Activated CD4-positive, alpha-beta T cell treated with anti-CD3 and anti-CD28 coated beads, Interleukin-10, Interleukin-2, amounts not matched to agents 100 ng/mL and 50 ng/mL, durations not matched to agents 16 hours and 8 hours (primary cell): ENCODE measurements at places on chromosomes 11 and 22.
A peak's percentile ranks its signal among the peaks of the same experiment; 100 is the strongest.

DNA sequence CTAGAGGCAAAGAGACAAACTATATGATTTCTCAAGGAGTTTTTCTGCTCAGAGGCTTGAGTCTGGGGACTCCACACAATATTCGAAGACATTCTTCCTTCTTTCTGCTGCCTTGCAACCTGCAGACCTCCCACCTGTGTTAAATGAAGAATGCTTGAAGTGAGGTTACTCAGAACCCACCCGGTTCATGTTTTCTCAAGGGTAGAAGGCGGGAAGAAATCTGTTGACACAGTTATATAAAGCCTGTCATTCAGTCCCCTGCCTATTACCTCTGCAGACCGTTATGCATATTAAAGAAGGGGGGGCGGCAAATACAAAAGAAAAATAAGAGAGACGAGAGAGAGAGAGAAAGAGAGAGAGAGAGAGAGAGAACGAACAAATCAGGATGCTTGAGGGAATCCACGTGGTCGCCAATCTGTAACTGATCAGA lies 2.2 kb upstream of the KMT2A start:
- DNase-seq: no peak

- DNase-seq: no peak
Observed at GRCh38 chr11:85717429-85717828, 31.4 kb upstream of the CCDC89 start.

GRCh38 chr11:80320765-80321164 lies 879.9 kb upstream of the TENM4 start:
- DNase-seq: no peak

GRCh38 chr11:110355011-110355744 lies 58.8 kb upstream of the RDX start:
- no peak for DNase-seq

DNA sequence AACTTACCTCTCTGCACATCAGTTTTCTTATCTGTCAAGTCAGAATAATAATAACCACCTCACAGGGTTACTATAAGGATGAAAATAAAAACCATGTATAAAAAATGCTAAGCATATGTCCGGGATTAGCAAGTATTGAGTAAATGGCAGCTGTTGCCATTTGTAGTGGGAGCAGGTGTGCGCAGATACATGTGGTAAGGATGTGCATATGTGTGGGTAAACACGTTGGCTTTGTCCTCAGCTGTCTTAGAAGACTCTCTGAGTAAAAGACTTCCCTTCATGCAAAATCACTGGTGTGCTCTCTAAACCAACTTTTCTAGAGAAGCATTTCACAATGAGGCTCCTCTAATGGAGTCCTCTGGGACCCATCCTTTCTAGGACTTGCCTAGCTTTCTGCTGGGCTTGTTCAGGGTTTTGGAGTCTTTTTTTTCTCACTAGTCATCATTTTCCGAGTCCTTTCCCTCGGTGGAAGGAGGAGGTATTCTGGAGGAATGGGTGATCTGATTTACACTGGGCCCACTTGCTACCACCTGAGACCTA lies 62.4 kb downstream of the NELL1 start:
- no peak for DNase-seq

GRCh38 chr11:88529426-88529825 lies 191.9 kb upstream of the CTSC start:
- no peak for DNase-seq

DNA sequence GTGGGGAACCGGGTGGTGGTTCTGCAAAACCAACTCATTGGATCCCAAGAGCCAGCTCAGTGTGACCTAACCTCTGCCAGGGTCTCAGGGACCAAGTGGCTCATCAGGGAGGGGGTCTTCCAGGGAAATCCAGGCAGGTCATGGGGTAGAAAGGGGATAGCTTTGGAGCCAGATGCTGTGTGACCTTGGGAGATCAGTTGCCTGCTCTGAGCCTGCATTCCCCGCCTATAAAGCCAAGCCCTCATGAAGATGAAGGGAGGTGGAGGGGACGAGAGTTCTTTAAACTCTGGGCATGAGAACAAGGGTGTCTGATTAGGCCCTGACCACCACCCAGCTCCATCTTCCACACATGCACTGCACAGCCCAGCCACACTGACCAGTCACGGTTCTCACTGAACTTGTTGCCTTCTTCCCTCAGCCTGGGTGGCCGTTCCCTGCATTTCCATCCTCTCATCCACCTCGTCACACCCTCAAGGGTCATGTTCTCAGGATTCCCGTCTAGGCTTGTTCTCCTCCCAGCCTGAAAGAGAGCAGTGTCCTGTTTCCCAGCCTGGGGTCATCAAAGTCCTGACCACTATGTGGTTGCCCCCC lies 475.5 kb downstream of the TBC1D22A start:
- no peak for DNase-seq

DNA sequence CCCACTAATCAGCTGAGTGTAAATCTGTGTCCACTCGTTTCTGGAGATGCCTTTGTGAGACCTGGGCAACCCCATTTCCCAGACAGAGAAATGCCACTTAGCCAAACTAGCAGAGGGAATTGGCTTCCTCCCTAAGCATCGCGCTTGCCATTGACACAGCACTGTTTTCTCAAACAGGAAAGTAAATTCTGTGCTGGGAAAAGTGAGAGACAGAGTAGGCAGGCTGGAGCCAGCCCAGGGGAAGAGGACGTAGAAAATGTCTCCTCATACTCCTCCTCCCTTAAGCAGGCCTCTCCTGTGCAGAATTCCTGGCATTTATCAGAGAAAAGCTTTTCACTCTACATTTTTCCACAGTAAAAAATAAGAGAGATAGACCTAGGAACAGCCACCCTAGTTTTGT lies 99.1 kb upstream of the AMOTL1 start:
- no peak for DNase-seq

DNA sequence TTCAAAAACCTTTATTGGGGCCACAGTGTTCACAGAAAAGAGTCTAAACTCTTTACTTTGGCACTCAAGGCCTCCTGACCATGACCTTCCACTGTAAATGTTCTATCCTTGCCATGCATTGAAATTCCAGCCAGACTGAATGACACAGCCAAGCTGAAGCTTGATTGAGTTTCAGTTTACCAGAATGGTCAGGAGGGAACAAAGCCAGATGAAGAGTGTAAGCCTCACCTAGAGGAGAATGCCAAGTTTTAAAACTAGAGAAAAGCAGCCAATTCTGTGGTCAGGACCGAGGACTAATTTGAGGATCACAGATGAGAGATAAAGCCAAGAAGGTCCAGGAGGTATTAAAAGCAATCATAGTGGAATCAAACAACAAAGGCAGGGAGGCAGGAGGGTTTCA lies 215.3 kb downstream of the KCNA4 start:
- DNase-seq: no peak

DNA sequence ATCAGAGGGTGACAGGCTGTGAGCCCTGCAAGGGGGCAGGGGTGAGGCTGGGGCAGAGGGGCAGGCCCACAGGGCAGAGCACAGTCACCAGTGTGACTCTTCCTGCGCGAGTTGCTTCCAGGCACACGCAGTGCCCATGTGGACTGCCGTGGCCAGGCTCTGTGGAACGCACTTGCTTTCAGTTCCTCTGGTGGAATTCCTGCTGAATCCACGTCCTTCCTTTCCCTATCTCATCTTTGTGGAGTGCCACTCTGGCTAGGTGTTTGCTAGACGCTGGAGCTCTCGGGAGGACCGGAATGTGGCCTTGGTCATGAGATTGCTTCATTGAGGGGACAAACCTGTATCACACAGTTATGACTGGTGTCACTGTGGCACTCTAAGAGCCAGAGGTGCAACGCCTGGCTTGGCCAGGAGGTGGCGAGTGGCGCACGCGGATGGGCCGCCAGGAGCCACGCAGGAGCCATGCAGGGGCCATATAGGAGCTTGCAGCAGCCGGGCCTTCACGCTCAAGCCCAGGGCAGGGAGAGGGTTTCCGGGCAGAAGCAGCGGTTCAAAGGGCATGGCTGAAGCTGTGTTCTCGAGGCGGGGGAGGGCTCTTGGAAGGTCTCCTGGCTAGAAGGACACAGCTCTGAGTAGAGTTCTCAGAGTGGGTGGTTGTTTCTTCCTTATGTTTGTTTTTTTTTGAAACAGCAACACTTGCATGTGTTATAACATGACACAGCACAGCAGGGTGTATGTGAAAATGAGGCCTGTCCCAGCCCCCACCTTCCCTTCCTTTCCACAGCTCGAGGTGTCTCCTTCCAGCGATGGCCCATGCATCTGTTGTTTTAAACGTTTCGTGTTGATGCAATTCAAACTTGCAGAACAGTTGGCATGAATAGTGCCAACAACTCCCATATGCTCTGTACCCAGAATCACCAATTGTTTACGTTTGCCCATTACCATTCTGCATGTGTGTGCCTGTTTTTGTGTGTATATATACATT lies 36.2 kb downstream of the TBC1D22A start:
- DNase-seq: peak; percentile 85

DNA sequence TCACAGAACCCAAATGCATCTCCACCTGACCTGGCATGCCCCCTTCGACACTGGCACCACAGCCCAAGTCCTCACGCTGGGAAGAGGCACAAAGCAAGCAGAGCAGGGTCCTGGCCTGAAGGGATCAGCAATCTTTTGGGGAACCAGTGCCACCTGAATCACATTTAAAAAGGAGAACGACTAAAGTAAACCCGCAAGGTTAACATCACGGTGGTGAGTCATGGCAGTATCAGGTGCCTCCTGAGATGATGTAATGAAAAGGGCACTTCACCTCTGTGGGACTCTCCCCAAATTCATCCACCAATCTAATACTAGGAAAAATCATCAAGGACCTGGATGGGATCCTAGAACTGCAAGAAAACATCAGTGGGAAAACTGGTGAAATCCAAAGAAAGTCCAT lies 44.9 kb downstream of the PACSIN2 start:
- peak; percentile 9 for DNase-seq

GRCh38 chr11:98194611-98195010 lies 826.1 kb upstream of the CNTN5 start:
- DNase-seq: no peak

DNA sequence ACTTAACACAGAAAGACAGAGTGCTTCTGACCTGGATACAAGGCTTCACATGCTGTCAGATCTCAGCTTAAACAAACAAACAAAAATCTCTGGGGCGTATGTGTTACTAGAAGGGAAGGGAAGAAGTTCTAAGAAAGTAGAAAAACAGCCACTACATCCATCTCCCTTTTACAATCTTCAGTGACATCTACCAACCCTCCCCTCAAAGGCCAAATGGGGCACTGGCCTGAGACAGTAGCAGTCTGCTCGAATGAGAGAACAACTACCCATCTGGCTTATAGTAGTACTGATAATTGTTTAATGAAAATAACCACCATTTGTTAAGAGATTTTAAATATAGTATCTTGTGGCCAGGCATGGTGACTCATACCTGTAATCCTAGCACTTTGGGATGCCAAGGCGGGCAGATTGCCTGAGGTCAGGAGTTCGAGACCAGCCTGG lies 29.4 kb downstream of the CCDC83 start:
- no peak for DNase-seq

DNA sequence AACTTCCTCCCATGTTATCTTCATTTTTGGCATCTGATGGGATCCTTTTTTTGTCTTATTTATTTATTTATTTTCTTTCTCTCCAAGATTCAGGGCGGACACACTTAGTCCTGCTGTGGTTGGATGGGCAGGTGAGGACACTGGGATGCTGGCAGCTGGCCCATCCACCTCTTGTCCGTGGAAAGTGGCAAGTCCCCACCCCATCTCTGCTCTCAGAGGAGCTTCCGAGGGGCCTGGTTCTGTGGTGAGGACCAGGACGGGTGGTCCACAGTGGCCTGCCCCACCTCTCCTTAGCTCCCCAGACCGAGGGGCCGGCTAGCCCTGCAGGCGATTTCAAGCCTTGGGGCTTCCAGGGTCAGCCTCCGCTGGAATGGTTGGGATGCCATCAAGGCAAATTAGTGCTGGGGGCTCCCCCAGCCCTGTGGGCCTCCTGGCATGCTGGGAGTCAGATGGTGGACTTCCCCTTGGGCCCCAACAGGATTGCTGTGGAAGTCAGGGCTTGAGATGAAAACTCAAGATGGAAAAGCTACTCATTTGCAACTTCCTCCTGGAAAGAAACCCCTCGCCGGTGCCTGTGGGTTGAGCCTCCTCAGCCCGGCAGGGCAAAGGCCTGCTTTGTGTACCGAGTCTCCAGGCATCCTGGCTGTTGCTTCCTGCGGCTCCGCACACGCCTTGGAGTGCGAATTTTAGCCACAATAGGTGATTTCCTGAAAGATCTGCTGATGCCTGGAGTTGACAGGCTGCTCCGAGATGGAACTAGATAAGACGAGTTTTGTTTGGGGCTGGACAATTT lies 31.2 kb upstream of the LINC01488 start:
- DNase-seq: no peak

- DNase-seq: peak; percentile 64
Observed at GRCh38 chr11:13308704-13309103, 31.1 kb downstream of the BMAL1 start.

- no peak for DNase-seq
Observed at GRCh38 chr22:43881091-43882061, 10.4 kb downstream of the PNPLA5 start.

DNA sequence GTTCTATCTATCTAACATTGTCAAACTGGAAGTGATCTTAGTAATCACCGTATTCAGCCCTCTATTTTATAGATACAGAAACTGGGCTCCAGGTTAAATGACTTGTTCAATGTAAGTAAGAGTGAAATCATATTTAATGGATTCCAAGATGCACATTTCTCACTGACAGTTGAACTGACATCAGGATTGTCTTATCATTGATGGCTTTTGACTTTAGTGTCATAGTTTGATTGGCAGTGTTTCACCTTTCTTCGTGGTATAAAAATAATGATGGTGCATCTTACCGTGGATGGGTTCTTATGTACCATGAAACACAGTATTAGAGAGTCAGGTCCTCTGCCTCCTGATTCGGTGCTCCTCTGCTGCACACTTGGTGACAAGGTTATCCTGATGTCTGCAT lies 123.1 kb downstream of the NCAM1 start:
- no peak for DNase-seq

GRCh38 chr11:126034039-126034932 lies 28.4 kb downstream of the CDON start:
- DNase-seq: no peak

- peak; percentile 72 for DNase-seq
Observed at GRCh38 chr22:38317122-38317994, at the start of gene CSNK1E. CSNK1E (minus strand) TSS chr22:38317433; CDS start chr22:38314157, 3,276 bp downstream.

DNA sequence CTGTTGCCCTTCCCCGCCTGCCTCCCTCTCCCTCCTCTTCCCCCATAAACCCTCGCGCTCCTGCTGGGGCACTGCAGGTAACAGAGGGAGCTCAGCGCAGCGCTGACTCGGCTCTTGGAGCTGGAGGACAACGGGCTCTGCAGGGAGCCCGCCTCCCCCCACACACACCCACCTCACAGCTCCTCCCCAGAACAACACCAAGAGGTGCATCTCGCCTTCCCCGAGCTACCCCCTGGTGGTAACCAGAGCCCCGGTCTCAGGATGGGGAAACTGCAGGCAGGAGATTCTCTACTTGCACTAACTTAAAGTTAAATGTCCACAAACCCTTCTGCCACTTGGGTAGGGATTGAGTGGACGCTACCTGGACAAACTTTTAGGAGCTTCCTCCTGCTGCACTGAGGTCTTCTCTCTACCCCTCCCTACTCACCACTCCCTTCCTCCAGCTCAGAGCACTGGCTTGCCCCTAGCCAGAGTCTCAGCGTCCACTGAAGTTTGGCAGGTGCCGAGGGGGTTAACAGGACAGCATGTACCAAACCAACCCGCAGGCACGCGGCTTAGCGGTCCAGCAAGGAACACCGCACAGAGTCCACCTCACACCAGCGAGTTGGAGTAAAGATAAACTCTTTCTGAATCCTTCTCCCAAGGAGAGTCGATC lies 4.0 kb upstream of the SCN4B start:
- DNase-seq: no peak
